HEK293T (cell line): ENCODE measurements at places on chromosomes 6 and 20.

DNA sequence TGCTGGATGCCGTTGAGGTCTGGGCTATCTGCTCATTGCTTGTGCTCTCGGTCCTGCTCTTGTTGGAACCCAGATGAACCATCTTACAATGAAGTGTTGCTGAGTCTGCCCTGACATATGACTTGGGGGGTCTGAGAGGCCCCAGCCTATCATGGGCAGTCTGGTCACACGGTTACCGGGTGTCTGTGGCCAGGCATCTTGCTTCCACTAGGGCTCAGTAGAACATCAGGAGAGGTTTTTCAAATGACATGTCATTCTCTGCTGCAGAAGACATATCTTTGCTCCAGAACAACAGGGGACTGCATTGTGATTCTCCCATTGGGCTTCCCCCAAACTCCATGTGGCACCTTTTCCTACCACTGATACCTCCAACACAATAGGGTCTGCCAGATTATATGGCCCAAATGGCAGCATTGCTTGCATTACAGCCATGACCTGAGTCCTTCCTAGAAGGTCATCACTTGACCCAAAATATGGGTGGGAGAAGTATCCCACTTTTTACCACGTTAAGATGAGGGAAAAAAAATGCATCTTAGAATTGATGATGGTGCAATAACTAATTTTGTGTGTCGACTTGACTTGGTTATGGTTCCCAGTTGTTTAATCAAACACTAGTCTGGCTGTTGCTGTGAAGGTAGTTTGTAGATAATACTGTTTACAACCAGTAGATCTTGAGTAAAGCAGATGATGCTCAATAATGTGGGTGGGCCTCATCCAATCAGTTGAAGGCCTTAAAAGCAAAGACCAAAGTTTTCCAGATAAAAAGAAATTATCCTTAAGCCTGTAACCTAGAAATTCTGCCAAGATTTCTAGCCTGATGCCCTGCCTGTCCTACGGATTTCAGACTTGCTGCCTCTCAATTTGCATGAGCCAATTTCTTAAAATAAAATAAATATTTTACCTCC, 241.0 kb downstream of the QKI start:
- no peak for DNase-seq

DNA sequence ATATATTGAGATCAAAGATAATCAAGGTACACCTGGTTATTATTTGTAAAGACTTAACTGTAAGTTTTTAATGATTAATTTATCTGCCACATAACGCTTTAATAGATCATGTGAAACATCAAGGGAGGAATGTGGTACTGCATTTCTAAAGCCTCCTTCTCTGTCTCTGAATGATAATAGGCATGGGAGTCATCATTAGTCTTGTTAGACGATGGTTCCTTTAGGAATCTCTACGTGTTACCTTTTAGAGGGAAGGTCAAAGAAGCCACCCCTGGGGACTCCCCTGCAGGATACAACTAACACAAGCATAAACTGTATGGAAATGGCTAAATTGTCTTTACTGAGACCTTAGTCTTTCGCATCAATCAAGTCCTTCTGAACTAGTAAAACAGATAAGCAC, 173.6 kb upstream of the MCHR2 start:
- no peak for DNase-seq

GRCh38 chr6:16473184-16473907, 235.0 kb downstream of the GMPR start:
- DNase-seq, result no peak

- no peak for DNase-seq
Measured at GRCh38 chr6:135286962-135287538, 105.9 kb downstream of the MYB start.

- DNase-seq, result peak; percentile 33
Measured at GRCh38 chr6:69164564-69165229, 529.6 kb downstream of the ADGRB3 start.

DNA sequence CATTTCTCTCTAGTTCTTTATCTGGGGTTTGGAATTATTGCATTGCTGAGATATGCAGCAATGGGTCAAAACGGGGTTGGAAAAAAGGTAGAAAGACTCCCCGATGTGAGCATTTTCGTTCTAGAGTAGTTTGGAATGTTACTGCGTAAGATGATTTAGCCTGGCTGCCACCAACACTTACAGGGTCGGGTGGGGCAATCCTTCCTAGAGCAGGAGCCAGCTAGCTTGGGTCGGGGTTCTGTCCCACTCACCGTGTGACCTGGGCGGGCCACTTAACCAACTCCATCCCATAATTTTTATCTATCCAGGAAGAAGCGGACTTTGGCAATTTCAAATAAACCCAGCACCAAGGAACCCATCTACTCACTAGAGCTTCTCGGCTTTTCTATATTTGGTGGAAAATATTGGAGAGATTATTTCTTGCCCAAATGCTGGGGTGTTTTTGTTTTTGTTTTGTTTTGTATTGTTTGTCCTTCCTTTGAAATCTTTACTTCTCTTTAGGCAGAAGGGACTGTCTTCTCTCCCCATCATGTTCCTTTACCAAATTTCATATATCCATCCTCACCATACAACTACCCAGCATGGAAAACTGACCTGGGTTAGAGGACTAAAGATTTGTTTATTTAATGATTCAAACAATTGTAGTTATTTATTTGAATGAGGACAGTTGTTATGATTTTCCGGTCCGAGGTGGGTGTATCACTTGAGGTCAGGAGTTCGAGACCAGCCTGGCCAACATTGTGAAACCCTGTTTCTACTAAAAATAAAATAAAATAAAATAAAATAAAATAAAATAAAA, 72.4 kb downstream of the GPX5 start:
- no peak for DNase-seq

- no peak for DNase-seq
Measured at GRCh38 chr6:41769376-41769775, 10.3 kb downstream of the FRS3 start.
